ENCODE measurements at places on chromosomes 16 and 17.

GRCh38 chr16:1101573-1102332 lies 5.7 kb upstream of the C1QTNF8 start:
- DNase-seq: no peak

GRCh38 chr17:32671896-32672295 lies 185.1 kb downstream of the CDK5R1 start:
- DNase-seq: peak; percentile 13

- no peak for DNase-seq
Observed at GRCh38 chr17:16927641-16928321, 44.1 kb downstream of the TNFRSF13B start.

GRCh38 chr17:61313461-61314326 lies 85.9 kb upstream of the TBX2 start:
- DNase-seq: no peak

DNA sequence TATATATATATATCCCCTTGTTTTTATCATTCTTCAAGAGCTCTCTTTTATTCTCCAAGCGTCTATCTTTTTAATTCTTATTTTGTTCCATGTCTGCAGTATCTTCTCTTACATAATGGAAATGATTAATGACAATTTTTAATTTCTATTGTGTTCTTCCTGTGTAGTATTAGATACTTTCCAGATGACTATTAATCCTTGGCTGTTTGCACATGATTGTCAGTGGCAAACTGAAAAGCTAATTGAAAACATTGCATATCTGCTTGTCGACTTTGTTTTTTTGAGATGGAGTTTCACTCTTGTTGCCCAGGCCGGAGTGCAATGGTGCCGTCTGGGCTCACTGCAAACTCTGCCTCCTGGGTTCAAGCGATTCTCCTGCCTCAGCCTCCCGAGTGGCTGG lies 124.7 kb downstream of the BCAS3 start:
- peak; percentile 19 for DNase-seq

DNA sequence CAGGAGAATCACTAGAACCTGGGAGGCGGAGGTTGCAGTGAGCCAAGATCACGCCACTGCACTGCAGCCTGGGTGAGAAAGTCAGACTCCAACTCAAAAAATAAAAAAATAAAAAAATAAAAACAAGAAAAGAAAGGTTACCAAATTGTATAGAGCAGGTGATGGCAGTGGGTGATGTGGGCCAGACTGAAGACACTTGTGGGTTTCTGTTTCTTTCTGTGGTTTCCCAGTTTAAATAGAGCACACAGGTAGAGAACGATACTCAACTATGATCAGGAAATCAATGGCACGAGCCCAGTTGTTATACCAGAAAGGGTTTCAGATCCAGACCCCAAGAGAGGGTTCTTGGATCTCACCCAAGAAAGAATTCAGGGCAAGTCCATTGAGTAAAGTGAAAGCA lies 32.6 kb downstream of the NUBP1 start:
- no peak for DNase-seq

- DNase-seq: no peak
Observed at GRCh38 chr17:6450926-6451832, 6.9 kb downstream of the PIMREG start.

- no peak for DNase-seq
Observed at GRCh38 chr16:29975811-29976511, 2.3 kb downstream of the TAOK2 start.

- DNase-seq: no peak
Observed at GRCh38 chr17:71461498-71462169, 659.2 kb upstream of the SOX9 start.

DNA sequence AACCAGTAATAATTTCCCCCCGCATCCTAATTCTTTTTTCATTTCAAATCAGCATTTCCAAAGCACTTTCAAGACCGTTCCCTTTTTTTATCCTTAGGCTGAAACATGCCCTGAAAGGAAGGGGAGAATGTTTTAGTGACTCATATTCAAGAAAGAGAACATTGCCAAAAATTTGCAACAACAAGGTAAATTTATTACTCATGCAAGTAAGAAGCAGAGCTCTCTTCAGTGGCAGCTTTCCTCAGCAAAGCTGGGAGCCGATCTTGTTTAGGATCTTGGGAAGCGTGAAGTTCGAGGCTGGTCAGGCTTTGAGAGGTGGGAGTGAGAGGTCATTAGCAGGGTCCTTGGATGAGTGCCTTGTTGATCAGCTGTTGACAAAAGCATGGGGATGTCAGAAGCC lies 129.5 kb downstream of the PRKCA start:
- peak; percentile 85 for DNase-seq

GRCh38 chr17:81414756-81415516 lies 19.7 kb downstream of the BAHCC1 start:
- DNase-seq: no peak

GRCh38 chr17:80097844-80098691 lies 3.3 kb upstream of the GAA start:
- DNase-seq: no peak

Measured in AG10803 (cell line).